ENCODE measurements at places on chromosomes 6 and 20.

GRCh38 chr20:57413986-57414385 lies 22.8 kb downstream of the RBM38 start:
- DNase-seq: no peak

- DNase-seq: no peak
Observed at GRCh38 chr6:151546941-151547659, 53.3 kb downstream of the CCDC170 start.

DNA sequence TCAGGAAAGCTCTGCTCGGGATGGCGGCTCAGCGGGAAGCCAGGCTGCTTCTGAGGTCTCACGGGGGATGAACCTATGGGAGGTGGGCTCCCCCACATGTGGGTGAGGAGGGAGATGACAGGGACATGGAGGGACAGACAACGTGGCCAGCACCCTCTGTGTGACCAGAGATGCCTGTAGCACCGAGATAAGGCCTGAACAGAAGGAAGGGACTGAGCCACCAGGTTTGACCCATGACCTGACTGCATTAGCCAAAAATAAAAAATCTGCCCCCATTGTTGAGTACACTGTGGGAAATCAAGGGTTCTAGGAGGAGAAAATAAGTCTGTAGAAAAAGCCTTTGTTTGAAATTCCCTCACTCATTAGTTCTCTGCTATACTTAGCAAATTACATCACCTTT lies 105.7 kb downstream of the RNASET2 start:
- no peak for DNase-seq

DNA sequence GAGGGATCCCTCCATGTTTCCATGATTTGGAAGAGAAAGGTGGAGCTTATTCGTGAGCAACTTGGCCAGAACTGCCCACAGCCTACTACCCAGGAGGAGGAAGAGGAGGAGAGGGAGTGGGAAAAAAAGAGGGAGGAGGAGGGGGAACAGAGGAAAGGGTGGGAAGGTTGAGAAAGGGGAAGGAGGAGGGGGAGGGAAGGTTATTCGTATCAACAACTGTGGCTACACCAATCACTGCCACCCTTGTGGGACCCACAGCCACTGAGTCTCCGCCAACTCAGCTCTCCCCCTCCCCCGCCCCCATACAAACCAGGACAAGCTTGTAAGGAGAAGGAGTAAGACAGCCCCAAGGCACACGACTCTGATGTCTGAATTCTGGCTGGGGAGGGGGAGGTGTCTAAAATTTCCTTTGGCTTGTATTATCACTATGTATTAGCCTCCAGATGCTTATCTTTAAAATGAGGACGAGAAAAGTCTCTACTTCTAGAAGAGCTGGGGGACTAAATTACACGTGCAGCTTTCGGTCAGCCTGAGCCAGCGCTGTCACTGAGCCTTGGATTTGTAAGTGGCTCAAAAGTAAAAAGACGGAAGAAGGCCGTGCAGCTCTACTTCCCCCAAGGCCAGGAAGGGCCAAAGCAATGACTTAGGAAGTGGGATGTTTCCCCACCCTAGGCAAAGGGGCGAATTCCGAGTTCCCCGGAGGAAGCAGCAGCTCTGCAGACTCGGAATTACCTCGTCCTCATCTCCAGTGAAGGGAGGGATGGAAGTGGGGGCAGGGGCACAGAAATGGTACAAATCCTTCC lies 1.0 kb downstream of the FKBP1A start:
- DNase-seq: no peak

- no peak for DNase-seq
Observed at GRCh38 chr20:54347166-54347833, 128.1 kb upstream of the DOK5 start.

DNA sequence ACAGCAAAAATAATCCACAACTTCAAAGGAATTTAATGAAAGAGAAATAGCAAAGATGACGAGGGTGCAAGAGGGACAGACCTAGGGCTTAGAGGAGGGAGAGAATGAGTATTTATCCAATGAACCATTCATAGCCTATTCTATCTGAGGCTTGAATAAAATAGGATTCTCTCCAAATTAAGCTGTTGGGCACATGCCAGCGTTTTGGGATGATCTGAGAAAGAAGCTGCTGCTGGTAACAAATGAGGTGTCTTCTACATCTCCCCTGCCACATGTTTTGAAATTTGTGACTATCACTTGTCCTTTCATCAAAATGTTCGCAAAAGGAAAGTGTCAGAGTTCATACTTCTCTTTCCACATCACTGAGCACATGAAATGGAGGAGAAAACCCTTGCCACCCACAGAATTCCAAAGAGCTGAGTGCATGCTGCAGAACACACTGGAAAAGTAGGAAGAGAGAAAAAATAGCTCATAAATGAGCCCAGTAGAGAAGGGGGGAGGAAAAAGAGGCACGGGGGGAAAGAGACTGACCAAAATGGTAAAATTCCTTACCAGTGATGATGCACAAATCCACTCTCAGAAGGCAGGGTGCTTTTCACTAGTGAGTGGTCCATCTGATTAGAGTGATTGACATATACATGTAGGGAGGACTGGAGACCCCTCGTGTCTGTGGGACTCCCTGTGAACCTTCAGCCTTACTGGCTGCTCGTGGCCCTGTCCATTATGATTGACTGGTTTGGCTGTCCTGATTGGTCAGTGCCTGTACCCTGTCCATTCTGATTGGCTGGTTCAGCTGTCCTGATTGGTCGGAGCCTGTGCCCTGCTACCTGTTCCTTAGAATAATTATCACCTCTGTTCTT lies 180.5 kb downstream of the OGFRL1 start:
- no peak for DNase-seq

DNA sequence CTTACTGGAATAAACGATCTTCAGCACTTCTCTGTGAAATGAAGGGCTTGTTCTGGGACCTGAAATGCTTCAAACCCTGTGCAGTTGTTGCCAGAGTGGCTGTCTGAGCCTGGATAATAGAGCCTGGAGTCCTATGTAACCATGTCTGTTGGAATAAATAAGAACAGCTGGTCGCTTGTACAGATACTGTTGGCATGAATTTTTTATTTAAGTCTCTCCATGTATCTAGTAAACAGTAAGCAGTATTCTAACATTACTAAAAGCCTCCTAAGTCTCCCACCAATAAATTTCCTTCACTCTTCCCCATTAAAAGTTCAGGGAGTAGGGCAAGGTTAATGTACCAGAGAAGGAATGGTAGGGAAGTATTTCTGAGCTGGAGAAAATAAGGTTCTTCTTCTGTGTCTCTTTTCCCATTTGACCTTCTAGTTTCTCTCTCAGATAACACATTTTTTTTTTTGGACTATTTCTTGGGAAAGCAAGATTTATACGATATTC lies 227.5 kb downstream of the PRL start:
- DNase-seq: no peak

DNA sequence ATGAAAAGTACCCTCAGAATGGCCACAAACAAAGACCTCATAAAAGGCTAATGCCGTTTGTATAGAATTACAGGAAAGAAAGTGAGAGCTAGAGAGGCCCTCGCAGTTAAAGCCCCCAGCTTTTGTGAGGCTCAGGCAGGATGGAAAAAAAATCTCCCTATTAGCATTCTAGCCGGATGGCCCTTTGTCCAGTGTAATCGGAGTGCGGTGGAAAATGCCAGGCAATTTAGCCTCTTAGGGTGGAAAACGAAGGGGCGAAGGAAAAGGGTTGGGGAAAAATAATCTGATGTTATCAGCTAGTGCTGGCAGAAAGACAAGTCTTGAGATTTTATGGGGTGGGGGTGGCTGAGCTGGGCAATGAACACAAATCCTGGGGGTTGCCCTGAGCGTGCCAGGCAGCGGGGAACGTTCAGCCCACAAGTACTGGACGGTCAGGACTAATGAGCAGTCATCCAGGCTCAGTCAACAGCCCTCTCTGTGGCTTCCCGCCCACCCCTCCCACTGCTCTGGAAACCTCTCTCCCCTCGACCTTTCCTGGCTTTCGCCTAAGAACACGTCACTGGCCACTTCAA lies 92.4 kb downstream of the PSMG4 start:
- DNase-seq: no peak

DNA sequence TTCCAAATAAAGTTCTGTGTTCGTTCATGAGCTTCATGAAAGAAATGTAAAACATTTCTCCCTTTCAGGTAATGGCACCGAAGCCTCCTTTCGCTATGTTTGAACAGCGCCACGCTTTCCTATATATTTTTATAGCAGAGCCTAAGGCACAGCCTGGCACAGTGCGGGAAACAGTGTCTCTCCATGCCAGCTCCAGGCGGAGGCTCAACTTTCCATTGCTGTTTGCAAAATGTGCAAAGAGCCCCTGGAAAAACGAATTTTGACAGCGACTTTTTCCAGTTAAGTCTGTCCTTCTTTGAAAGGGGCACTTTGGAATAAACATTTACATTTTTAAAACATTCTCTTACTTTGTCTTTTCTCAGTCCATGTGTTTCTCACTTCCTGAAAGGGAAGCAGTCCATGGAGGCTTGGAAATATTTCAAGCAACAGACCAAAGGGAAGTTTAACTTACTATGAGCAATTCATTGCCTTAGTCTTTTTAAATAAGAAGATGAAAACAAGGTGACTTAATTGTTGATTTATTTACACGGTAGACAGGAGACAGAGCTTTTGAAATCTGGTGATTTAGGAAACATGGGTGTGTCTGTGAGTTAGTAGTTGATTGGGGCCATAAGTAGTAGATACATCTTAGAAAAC lies 769 bp downstream of the CCN6 start:
- no peak for DNase-seq

DNA sequence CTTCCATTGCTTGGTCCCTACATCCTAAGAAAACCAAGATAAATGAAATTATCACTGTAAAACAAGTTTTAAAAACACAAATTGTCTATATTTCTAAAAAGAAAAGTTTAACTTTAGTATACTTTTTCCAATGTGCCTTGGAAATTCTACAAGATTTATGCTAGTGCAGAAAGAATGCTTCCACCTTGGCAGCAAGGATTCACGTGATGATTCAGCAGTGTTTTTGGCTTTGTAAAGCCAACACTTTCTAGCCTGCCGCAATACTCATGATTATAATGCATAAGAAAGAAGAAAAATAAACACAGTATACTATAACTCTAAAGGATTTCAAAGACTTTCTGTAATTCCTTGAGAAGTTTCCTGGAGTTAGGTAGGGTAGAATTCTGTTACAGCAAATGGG lies 442.7 kb downstream of the TENT5A start:
- no peak for DNase-seq

DNA sequence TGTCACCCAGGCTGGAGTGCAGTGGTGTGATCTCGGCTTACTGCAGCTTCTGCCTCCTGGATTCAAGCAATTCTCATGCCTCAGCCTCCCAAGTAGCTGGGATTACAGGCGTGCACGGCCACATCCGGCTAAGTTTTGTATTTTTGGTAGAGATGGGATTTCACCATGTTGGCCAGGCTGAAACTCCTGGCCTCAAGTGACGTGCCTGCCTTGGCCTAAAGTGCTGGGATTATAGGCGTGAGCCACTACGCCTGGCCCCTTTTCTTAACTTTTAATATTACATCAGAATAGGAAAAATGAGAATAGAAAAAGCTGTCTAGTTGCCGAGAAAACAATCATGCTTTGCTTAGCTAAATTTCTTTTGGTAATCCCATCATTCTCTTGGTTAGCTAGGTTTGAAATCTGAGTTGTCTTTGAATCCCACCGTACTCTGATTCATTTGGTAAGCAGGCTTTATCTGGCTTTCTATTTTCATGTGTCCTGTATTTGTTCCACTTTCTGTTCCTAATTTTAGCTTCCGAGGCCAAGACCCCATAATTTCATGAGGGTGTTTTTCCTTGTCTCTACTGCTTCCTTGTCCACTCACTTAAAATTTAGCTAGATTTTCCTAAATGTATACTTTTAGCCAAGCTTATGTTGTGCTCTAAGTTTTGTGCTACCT lies 83.5 kb downstream of the NCOA3 start:
- no peak for DNase-seq

GRCh38 chr6:87825821-87826221 lies 123.8 kb upstream of the AKIRIN2 start:
- no peak for DNase-seq

DNA sequence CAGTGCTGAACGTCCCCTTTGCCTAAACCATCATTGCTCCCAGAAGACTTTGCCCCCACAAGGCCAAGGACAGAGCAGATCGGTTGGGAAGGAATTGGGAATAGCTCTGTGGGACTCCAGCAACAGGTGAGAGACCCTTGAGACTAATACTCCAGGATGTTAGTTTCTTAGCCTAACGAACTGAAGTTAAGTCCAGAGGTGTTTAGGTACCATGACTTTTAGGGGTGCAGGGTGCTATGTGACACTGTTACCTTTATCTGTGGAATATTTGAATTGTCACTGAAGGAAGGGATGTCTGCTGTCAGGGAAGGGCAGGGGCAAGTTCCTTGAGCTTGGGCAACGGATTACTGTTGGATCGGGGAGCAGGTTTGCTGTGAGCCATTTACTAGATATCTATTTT lies 1.9 kb downstream of the BLCAP start:
- no peak for DNase-seq

- DNase-seq: no peak
Observed at GRCh38 chr20:19492116-19492515, 265.9 kb upstream of the RIN2 start.

GRCh38 chr6:36546308-36546919 lies 865 bp downstream of the STK38 start:
- no peak for DNase-seq

DNA sequence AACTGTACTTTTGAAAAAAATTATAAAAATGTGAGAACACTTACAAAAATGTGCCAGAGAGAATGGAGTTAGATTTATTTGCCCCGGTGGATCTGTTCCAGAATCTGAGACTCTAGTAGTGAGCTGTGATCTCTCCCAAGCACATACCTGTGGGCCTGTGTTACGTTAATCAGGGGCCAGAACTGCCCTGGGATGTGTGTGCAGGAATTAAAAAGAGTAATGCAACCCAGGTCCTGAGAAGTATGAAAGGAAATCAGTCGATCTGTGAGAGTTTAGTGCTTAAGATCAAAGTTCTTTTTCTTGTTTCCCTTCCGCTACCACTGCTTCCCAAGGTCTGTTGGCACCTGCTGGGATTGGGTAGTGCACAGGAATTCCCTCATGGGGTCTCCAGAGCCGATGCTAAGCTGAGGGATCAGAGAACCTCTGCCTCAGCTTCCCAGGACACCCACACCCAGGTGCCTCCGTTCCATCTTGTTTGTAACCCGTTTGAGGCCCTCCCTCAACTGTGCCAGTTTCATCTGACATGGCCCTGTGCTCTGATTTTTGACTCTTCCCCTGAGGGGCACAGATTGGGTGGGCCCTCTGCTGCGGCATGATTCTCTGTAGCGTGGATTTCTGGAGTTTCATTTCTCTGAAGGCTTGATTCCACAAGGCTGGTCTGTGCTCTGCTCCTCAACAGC lies 87.7 kb downstream of the RREB1 start:
- DNase-seq: no peak

DNA sequence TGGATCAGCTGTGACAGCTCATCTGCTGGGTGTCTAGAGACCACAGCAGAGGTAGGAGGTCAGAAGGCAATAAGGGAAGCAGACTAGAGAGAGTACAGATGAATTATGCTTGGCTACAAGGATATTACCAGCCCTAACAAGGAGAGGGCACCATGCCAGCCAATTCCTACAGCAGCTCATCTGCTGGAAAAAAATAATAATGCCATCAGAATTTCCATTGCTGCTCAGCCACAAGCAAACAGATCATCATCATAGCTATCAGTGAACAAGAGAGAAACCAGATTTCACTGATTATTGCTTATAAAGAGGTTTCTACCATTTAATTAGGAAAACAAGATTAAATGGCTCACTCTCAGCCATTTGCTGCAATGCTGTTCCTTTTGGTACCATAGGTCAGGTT lies 66.5 kb downstream of the PSMG4 start:
- no peak for DNase-seq

- DNase-seq: no peak
Observed at GRCh38 chr6:146709036-146709622, 110.4 kb downstream of the ADGB start.
